IMR-90 (cell line): ENCODE measurements at places on chromosomes 12 and 14. TPM values are rescaled to one million over a fixed set of nuclear protein-coding genes. Genes with fewer than 3 reads are reported as not detected.

GRCh38 chr14:54627219-54627539 is 60.3 kb downstream of the SAMD4A start:
- H3K27ac ChIP-seq: peak overlapping the region; percentile 97
- no peak for DNase-seq

C14orf132 gene
- 10.8 and 13.5 TPM in 2 replicates for polyA plus RNA-seq

CPNE6 gene
- polyA plus RNA-seq: not detected in 2 replicates

- peaks cover 43% of the 10 kb centered on the region for H3K27me3 ChIP-seq
- DNase-seq: peak; percentile 13
- H3K4me1 ChIP-seq: peaks cover 4% of the 10 kb centered on the region; the same call in 1 of the 2 replicates
- H3K36me3 ChIP-seq: no peaks in the 10 kb centered on the region
These were observed 972 bp downstream of the PTGDR start for GRCh38 chr14:52268279-52269061.

GRCh38 chr12:7154901-7155470 is 24.8 kb downstream of the CLSTN3 start:
- no peaks in the 10 kb centered on the region for H3K4me1 ChIP-seq
- H3K27ac ChIP-seq: no peak overlapping the region
- H3K4me3 ChIP-seq: no peak overlapping the region
- H3K36me3 ChIP-seq: peaks cover 29% of the 10 kb centered on the region

SLC35E3 gene
- polyA plus RNA-seq: 3.9 and 5.1 TPM in 2 replicates

DNA sequence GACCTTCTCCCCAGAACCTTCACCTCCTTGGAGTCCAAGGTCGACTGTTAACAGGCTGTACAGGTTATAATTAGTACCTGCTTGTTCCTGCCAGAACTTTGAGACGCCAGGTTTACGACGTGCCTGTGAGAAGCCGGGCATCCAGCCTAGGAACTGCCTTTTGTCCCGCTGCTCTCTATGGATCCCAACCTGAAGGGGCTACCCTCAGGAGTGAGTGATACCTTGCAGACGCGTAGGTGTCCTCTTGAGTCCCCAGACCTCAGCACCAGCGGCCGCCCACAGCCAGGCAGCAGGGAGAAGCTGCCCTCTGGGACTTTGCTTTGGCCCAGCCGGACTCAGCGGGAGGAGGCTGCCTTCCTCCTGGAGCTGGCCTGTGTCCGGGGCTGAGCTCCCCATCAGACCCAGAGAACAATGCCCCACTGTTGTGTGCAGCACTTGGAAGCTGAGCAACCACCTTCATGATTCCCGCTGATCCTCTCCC is 16.2 kb downstream of the SYNE3 start:
- H3K27me3 ChIP-seq: no peaks in the 10 kb centered on the region
- H3K4me3 ChIP-seq: no peak overlapping the region
- peaks cover 42% of the 10 kb centered on the region for H3K4me1 ChIP-seq
- no peaks in the 10 kb centered on the region for H3K36me3 ChIP-seq

- H3K4me3 ChIP-seq: no peak overlapping the region
- DNase-seq: no peak
- no peaks in the 10 kb centered on the region for H3K27me3 ChIP-seq
- H3K4me1 ChIP-seq: no peaks in the 10 kb centered on the region
These were observed 337.0 kb downstream of the FSCB start for GRCh38 chr14:44170101-44170500.

GRCh38 chr12:106276032-106276740 is 26.3 kb upstream of the TCP11L2 start:
- no peak overlapping the region for H3K4me3 ChIP-seq
- H3K27ac ChIP-seq: no peak overlapping the region
- DNase-seq: no peak
- no peaks in the 10 kb centered on the region for H3K36me3 ChIP-seq
- no peaks in the 10 kb centered on the region for H3K4me1 ChIP-seq

PROX2 gene
- polyA plus RNA-seq: not detected in 2 replicates

ANHX gene
- not detected in 2 replicates for polyA plus RNA-seq

- no peak overlapping the region for H3K4me3 ChIP-seq
- no peaks in the 10 kb centered on the region for H3K36me3 ChIP-seq
- H3K27me3 ChIP-seq: no peaks in the 10 kb centered on the region
- H3K4me1 ChIP-seq: peaks cover 7% of the 10 kb centered on the region
- H3K27ac ChIP-seq: no peak overlapping the region
- DNase-seq: no peak
These were observed 229.4 kb downstream of the ERC1 start for GRCh38 chr12:1220127-1221092.

ACOT4 gene
- polyA plus RNA-seq: 0.22 and 0.34 TPM in 2 replicates

- no peaks in the 10 kb centered on the region for H3K4me1 ChIP-seq
- no peak overlapping the region for H3K27ac ChIP-seq
- H3K4me3 ChIP-seq: no peak overlapping the region
These were observed 24.1 kb downstream of the TMEM229B start for GRCh38 chr14:67464377-67464776.

GRCh38 chr12:130830246-130830551 is 8.9 kb downstream of the STX2 start:
- no peak overlapping the region for H3K4me3 ChIP-seq
- H3K27ac ChIP-seq: peak overlapping the region; percentile 0; the same call in 1 of the 2 replicates
- peaks cover 33% of the 10 kb centered on the region for H3K4me1 ChIP-seq
- H3K27me3 ChIP-seq: no peaks in the 10 kb centered on the region

- no peak overlapping the region for H3K27ac ChIP-seq
- no peaks in the 10 kb centered on the region for H3K36me3 ChIP-seq
- no peak overlapping the region for H3K4me3 ChIP-seq
- H3K4me1 ChIP-seq: no peaks in the 10 kb centered on the region
These were observed 79.8 kb upstream of the TSPAN11 start for GRCh38 chr12:30846776-30847175.

FZD10 gene
- polyA plus RNA-seq: not detected in 2 replicates

CBLN3 gene
- polyA plus RNA-seq: 3.9 and 4.5 TPM in 2 replicates

ACOT6 gene
- not detected in 2 replicates for polyA plus RNA-seq

GRCh38 chr14:104240434-104241157 is 102.2 kb downstream of the KIF26A start:
- no peaks in the 10 kb centered on the region for H3K27me3 ChIP-seq
- H3K4me1 ChIP-seq: no peaks in the 10 kb centered on the region
- H3K4me3 ChIP-seq: no peak overlapping the region
- H3K27ac ChIP-seq: no peak overlapping the region
- H3K36me3 ChIP-seq: no peaks in the 10 kb centered on the region

GRCh38 chr12:106226884-106227640 is 20.8 kb downstream of the CKAP4 start:
- 0 out of 2 replicates have a peak, but pooled peaks cover 1% of the 10 kb centered on the region for H3K27me3 ChIP-seq
- DNase-seq: peak; percentile 55
- H3K4me3 ChIP-seq: no peak overlapping the region

- no peaks in the 10 kb centered on the region for H3K27me3 ChIP-seq
- H3K4me3 ChIP-seq: no peak overlapping the region
- H3K4me1 ChIP-seq: no peaks in the 10 kb centered on the region
These were observed 141.6 kb upstream of the AVPR1A start for GRCh38 chr12:63292471-63293221.

TMCC3 gene
- 0.09 and 0.14 TPM in 2 replicates for polyA plus RNA-seq

DNA sequence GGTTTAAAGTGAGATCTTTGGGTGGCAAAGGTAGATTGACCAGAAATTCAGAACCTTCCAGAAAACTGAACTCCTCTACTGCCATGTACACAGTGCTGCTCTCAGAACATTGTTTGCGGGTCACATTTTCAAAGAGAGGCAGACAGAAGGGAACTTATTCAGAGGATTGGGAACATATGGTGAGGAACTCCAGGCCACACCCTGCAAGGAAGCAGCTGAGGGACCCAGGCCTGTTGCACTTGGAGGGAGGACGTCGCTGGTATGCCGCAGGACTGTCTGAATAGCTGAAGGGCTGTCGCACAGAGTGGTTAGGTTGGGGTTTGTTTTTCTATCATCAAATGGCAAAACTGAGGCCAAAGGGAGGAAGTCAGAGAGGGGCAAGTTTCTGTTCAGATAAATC is 441.1 kb downstream of the DPF3 start:
- no peak overlapping the region for H3K27ac ChIP-seq
- no peak overlapping the region for H3K4me3 ChIP-seq
- no peak for DNase-seq

GRCh38 chr14:21043974-21044618 is 1.9 kb downstream of the RNASE7 start:
- no peak overlapping the region for H3K27ac ChIP-seq
- H3K4me3 ChIP-seq: no peak overlapping the region
- peaks cover 3% of the 10 kb centered on the region for H3K4me1 ChIP-seq
- no peak for DNase-seq

DNA sequence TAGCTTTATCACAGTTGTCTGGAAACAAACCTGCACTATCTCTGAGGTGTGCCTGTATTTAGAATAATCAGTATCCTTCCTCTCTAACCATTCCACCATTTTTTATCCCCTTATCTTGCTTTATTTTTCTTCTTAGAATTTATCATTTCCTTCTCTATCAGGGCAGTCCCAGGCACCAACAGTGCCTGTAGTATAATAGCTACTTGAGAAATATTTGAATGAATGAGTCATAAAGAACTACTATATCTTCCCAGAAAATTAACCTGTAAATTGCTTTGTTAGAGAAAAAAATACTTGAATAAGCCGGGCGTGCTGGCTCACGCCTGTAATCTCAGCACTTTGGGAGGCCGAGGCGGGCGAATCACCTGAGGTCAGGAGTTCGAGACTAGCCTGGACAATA is 21.2 kb upstream of the FOXJ2 start:
- no peak overlapping the region for H3K4me3 ChIP-seq
- H3K27ac ChIP-seq: no peak overlapping the region
- no peak for DNase-seq
- no peaks in the 10 kb centered on the region for H3K4me1 ChIP-seq
- H3K27me3 ChIP-seq: peaks cover 3% of the 10 kb centered on the region; the same call in 1 of the 2 replicates

CRADD gene
- 10.9 and 11.1 TPM in 2 replicates for polyA plus RNA-seq

DNA sequence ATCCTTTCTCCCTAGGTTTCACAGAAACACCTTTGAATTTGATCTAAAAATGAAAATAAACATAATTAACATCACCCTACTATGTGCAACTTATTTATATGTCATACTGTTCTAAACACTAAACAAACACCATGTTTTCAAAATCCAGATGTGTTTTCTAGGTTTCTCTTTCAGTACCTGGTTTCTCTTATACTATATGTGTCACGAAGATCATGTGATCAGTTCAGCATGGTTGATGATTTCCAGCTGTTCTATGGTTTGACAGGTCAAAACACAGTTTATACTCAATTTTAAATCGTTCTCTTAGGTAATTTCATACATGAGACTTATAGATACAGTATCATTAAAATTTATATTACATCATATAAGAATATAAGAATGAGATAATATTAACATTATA is 373.1 kb downstream of the SOX5 start:
- no peak for DNase-seq
- H3K27ac ChIP-seq: no peak overlapping the region
- H3K36me3 ChIP-seq: no peaks in the 10 kb centered on the region
- no peaks in the 10 kb centered on the region for H3K27me3 ChIP-seq
- no peaks in the 10 kb centered on the region for H3K4me1 ChIP-seq
- no peak overlapping the region for H3K4me3 ChIP-seq

GRCh38 chr14:88299865-88300530 is 23.1 kb downstream of the KCNK10 start:
- DNase-seq: no peak
- no peaks in the 10 kb centered on the region for H3K27me3 ChIP-seq
- H3K27ac ChIP-seq: no peak overlapping the region
- H3K4me3 ChIP-seq: no peak overlapping the region
- H3K4me1 ChIP-seq: no peaks in the 10 kb centered on the region

GRCh38 chr14:56417173-56417572 is 162.4 kb upstream of the TMEM260 start:
- no peaks in the 10 kb centered on the region for H3K36me3 ChIP-seq
- H3K4me3 ChIP-seq: no peak overlapping the region
- H3K27me3 ChIP-seq: peaks cover 21% of the 10 kb centered on the region
- no peaks in the 10 kb centered on the region for H3K4me1 ChIP-seq

DNA sequence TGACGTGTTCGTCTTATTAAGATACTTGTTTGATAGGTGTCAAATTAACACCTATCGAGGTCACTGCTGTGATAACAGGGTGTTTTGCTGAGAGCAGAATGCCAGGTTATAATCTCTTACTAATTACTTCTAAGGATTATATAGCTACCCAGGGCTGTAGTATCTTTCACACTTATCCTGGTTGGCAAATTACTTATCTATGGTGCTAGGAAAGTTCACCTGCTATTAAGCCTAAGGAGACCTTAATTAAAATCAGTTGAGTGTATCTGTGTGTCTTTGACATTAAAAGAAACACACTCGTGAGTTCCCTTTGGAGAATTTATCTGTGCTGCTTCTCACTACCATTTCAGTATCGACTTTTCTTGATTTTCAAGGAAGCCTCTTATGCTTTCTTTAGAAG is 301.6 kb upstream of the SLC16A7 start:
- no peak overlapping the region for H3K4me3 ChIP-seq
- no peak for DNase-seq
- no peak overlapping the region for H3K27ac ChIP-seq
- H3K27me3 ChIP-seq: no peaks in the 10 kb centered on the region

DNA sequence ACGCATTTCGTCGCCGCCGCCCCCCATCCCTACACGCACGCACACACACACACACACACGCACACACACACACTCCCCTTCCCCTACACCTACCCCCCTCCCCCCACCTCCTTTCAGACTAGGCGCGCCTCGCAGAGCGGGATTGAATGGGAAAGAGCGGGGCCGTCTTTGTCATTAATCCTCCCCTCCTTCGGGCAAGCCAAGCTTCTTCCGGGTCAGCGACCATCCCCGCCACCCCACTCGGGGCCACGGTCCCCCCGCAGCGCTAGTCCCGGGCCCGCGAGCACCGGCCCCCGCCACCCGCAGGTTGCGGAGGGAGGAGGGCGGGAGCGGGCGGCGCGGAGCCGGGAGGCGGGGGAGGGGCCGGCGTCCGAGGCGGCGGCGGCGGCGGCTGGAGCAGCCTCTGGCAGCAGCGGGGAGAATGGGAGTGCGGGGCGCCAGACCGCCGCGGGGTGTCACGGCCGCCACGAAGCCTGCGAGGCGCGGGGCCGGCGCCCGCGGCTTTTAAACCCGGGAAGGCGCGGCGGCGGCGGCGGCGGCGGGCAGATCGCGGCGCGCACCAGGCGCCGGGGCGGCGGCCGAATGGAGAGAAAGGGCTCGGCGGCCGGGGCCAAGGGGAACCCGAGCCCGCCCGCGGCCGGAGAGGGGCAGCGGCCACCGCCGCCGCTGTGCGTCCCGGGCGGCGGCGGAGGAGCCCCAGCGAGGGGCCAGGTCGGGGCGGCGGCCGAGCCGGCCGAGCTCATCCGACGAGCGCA is at the start of gene TTC9:
Gene TTC9 (plus strand): TSS at position 369 of the 755 bp plus-strand sequence. CDS start 214 bp downstream, at position 583.
- peaks cover 43% of the 10 kb centered on the region for H3K27me3 ChIP-seq
- no peaks in the 10 kb centered on the region; the same call in 1 of the 2 replicates for H3K4me1 ChIP-seq
- no peak for DNase-seq
- peak within 1 kb of the TSS; percentile 33 for H3K4me3 ChIP-seq
- H3K27ac ChIP-seq: no peak within 1 kb of the TSS

GRCh38 chr14:96638041-96638855 is 136.1 kb downstream of the PAPOLA start:
- DNase-seq: no peak
- H3K4me3 ChIP-seq: no peak overlapping the region
- H3K36me3 ChIP-seq: no peaks in the 10 kb centered on the region
- no peaks in the 10 kb centered on the region for H3K4me1 ChIP-seq
- H3K27ac ChIP-seq: no peak overlapping the region
